ENCODE measurements at places on chromosomes 7 and 10. TPM values are rescaled to one million over a fixed set of nuclear protein-coding genes. Genes with fewer than 3 reads are reported as not detected.

Gene RAMP3
- total RNA-seq, result not detected

Gene RUFY2
- total RNA-seq, result 8.1 TPM

Gene IDI2
- total RNA-seq, result not detected

Gene GPR26
- total RNA-seq, result 0.11 TPM

Gene TCF7L2
- 1.9 TPM for total RNA-seq
